Mucosa of descending colon (tissue), 3 donors: ENCODE measurements at places on chromosomes 2 and 18. TPM values are rescaled to one million over a fixed set of nuclear protein-coding genes. Genes with fewer than 3 reads are reported as not detected.

Gene CYP27C1
- 0.17 TPM for total RNA-seq

Gene SLC4A1AP
- total RNA-seq, result 15.5 TPM

- no peak for DNase-seq
Observed at GRCh38 chr2:206240327-206240726, 34.1 kb upstream of the ZDBF2 start.

GRCh38 chr18:49177812-49178211 lies 227.0 kb upstream of the SMAD7 start:
- no peak for DNase-seq

DNA sequence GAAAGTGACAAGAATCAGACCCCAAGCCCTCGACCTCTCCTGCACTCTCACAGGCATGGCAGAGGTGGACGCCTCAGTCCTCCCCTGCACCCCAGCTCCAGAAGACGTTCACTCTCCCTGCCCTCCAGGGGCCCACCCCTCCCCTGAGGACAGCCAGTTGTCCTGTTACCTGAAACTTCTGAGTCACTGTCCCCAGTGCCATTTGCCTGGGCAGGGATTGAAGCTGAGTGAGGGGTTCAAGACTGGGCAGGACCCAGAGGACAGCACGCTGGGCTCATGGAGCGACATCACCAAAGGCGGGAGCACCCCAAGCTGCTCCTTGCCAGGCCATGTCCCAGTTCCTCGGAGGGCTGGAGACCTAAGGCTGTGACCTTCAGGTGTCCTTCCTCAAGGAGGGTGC lies 34.2 kb upstream of the COL6A3 start:
- DNase-seq, result no peak

DNA sequence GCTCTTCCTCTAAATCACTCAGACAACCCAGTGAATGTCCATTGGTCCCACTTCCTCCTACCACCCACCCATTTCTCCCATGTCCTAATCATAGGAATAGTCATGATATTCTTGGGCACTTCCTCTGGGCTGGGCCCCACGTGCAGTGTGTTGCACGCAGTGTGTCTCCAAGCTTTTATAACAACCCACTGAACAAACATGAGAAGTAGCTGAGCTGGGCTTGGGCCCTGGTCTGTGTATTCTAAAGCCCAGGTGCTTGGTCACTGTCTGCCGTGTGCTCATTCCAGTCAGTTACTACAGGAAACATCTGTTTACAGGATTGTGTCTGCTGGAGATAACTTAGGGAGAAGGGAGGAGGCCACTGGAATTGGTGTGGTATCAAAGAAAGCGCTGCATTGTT lies 64.2 kb upstream of the THOC1 start:
- DNase-seq, result no peak
